IMR-90 (cell line): ENCODE measurements at places on chromosomes 11 and 22.
A peak's percentile ranks its signal among the peaks of the same experiment; 100 is the strongest.

DNA sequence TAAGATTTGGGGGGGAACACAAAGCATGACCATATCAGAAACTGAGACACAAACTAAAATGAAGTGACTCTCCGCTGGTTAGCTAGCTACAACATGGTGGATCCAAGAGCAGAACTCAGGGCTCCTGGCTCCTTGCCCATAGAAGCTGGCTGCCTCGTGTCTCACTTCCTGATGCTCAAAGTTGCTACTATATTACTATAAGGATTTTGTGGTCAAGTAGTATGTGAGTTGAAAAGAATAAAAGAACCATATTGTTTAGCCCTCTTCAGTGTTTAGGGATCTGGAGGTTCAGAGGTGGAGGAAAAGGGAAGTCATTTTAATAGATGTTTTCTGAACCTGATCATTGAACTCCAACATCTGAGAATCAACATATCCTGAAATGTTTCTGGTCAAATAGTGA, 16.9 kb upstream of the SIK2 start:
- peak; percentile 90 for DNase-seq

DNA sequence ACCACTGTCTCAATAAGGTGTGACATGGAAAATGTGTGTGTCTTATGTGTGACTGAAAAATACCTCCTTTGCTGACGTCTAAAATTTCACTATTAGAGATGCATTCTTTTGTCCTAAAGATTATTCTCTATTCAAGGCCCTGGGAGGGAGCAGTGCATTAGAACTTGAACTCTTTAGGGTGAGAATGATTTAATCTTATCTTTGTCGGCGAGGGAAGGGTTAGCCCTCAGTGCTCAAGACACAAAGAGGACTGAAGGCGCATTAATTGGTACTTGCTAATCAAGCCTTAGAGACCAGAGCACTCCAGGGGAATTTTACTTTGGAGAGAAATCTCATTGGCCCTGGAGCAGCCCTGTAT, 29.8 kb upstream of the PLET1 start:
- no peak for DNase-seq

GRCh38 chr11:35274909-35275785, 136.2 kb downstream of the CD44 start:
- no peak for DNase-seq

DNA sequence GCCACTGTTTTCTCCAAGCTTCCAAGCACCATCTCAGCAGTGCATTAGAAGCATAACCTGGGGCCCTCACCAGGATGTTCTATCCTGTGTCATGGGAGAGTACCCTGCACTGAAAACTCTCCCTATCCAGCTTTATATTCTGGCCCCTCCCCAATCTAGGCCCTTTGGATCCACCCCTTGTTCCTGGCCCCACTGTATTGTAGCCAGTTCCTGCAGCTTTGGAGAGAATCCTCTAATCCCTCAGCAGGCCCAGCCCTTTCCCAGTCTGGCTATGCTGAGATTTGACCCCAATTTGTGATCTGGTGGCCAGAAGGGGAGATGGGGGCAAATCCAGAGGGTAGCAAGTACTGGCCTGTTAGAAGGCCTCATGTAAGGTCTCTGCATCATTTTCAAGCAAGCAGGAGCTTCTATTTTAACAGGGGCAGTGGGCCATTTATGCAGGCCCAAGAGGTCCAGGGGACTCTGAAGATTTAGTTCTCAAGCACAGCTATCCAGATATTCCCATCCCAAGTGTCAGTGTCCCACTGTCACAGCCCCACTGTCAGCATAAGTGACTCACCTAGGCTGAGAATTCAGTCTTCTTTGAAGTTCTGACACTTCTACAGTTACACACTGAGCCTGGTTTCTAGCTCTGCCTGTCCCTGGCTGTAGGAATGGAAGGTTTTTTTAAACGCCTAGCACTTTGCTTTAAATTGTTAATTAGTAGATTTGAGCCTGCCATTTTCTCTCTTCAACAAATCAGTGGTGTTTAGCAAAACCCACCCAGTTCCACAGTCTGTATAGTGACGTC, 589.5 kb upstream of the CADM1 start:
- no peak for DNase-seq

GRCh38 chr11:111423250-111423615, 44.2 kb upstream of the POU2AF1 start:
- no peak for DNase-seq

DNA sequence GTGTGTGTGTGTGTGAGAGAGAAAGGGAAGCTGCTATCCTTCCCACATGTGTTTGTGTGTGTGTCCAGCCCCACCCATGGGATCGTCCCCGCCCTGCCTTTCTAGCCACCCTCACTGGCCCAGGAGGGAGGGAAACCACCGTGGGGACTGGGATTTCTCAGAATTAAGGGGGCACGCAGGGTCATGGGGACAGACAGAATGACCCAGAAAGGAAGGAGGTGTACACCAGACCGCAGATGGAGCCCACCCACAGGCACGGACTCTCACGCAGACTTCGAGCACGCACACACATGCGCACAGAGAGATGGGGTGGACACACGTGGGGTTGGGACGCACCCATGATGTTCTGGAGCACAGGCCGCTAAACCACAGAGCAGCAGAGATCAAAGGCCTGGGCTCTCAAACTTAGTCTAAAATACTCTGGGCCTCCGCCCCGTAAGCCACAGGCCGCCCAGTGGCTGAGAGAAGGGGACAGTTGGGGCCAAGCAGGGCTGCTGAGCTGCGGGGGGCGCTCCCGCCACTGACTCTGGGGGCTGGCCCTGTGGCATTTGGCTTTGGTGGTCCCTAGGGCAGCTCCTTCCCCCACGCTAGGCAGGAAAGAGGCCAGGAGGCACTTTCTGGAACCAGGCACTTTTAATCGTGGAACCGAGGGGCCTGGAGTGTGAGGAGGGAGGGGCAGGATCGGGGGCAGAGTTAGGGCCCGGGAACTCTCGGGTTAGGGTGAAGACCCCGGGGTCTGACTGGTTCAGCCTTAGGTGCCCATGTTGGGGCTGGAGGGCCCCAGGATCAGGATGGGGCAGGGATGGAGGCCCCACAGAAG, 1.5 kb downstream of the IFITM5 start:
- DNase-seq, result no peak

DNA sequence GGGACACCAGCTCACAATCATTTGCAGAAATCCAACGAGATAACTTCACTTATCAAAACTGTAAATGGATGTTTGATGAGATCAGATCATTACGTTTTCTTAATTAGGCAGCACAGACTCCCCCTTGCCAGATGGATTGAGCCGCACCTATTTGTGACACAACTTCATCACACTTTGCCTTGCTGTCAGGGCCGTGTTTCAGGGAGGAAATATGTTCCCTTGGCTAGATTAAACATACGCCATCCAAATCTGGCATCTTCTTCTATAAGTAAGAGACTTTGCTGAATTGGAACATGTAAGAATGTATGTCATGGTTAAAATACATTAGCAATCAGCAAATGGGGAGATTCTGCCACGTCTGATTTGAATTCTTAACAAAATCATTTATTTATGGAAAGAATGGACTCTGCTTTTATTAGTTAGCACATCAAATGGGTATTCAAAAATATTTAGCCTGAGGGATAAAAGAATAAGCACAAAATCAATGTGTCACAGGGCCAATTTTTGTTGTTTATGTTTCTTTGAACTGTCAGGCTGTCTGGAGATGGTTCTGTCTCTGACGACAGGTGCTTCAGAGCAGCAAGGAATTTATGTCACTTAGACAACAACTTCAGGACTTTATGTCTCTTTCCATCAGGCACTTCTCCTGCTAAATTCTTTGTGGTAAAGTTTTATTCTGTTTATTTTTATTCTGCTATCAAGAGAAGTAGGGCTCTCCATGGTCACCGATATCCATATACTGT, 326.1 kb upstream of the NCAM1 start:
- DNase-seq, result no peak

GRCh38 chr11:68038718-68039525, at the start of gene TCIRG1:
Gene TCIRG1, plus strand, starts transcription at chr11:68039025. Its CDS starts 2,247 bp downstream, at chr11:68041272.
- DNase-seq, result peak; percentile 70

DNA sequence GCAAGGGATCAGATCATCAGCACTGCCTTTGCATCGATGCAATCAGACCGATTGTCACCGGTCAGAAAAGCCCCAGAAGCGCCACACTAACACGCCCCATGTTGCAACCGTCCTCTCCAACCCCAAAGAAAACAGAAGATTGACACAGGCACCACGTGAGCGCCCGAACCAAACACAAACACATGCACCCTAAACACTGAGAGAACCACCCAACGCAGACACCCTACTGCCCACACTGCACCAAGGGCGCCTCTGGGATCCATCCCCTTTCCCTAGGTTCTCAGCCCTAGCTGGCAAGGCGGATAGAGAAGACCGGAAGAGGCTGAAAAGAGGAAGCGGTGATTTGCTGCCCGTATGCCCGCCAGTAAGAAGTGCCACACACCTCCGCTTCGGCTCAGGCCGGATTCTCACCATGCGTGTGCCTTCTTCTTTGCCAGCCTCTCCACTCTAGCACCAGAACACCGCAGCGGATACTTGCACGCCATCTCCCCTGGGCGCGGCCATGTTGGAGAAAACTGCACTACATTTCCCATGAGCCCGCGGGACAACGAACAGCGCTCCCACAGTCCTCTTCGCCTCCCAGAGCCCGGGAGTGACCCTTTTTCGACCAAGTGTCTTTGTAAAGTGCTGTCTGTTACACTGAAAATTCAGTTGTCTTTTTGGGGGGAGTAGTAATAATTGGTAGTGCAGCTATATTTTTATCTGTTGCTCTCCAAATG, at the start of gene ALKBH8:
Gene ALKBH8, minus strand, starts transcription at position 517 of the 719 bp plus-strand sequence. CDS start 4,842 bp downstream, outside the sequence.
- DNase-seq, result peak; percentile 58
